ENCODE measurements at places on chromosomes 12 and 14.

DNA sequence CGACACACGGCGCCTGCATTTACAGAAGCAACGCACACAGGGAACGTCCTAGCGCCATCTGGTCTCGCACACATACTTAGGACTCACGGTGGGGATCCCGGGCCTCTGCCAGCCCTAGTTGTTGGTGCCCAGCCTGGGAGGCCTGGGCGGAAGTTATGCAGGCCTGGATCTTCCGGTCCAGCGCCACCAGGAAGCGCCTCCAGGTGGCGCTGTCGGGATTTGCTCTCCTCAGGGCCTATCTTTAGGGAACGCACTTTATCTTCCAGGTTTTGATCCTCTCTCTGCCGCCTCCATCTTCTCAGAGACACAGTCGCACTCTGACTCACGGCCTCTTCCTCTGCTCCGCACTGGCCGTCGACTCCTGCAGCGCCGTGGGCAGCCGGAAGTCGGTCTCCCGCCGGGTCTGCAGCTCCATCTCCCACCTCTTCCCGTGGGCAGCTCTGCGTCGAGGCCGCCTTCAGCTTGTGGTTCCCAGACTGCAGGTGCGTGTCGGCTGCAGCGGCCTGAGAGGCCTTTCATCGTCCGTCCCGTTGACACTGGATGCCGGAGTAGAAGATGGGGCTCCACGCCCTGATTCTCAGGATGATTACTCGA, 760.4 kb downstream of the TMEM121 start:
- no peak for DNase-seq

DNA sequence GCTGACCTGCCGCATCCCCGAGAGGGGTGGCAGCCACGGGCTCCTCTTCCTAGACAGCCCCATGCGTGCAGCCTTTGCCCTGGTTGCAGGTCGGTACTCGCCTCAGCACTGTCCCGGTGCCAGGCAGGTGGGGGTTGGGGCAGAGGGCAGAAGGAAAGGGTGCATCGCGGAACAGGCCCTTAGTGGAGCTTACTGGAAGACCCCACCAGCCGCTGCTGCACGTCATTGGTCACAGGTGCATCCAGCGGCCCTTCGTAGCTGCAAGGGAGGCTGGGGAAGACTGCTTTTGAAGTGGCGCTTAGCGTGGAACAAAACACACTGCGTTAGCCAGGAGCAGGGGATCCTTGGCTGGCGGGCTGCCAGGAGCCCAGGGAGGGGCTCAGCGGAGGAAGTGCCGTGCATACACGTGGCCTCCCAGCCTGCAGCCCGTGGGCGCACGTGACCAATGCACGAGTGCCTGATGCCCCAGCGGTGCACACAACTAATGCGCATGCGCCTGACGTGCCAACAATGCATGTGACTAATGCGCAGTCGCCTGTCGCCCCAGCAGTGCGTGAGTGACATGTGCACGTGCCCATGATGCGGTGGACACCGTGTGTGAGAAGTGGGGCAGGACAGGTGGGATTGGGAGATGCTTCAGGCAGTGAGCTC, 5.0 kb upstream of the EP400 start:
- no peak for DNase-seq

DNA sequence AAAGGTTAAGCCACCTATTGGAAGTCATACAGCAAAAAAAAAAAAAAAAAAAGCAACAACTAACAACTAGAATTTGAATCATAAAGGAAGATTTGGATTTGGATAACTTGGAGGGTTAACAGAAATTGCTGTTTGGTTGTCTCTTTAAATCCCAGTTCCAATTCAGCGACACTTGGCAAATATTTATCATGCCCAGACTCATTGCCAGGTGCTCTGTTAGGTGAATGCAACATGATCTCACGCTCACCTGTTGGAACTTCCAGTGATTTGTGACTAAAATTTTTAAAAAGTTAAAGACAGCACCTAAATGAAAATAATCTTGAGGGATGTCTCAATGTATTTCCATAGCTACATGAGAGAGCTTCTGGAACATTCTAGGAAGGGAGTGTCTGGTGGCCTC, 103.7 kb downstream of the TBX3 start:
- no peak for DNase-seq

DNA sequence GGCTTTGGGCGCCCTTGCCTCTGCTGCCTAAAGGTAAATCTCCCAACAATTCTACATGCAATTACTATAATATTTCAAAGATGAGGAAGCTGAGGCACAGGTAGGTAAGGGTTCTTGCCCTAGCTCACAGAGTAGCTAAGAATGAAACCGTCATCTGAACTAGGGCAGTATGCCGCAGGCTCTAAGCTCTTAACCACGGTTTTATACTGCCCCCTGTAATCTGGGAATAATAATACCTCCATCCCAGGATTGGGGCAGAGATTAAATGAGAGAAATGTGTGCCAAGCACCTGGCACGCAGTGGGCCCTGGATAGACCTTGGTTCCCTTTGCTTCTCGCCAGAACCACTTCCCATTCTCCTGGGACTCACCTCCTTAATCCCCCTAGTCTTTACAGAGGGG, 1.5 kb upstream of the HRK start:
- DNase-seq: no peak

DNA sequence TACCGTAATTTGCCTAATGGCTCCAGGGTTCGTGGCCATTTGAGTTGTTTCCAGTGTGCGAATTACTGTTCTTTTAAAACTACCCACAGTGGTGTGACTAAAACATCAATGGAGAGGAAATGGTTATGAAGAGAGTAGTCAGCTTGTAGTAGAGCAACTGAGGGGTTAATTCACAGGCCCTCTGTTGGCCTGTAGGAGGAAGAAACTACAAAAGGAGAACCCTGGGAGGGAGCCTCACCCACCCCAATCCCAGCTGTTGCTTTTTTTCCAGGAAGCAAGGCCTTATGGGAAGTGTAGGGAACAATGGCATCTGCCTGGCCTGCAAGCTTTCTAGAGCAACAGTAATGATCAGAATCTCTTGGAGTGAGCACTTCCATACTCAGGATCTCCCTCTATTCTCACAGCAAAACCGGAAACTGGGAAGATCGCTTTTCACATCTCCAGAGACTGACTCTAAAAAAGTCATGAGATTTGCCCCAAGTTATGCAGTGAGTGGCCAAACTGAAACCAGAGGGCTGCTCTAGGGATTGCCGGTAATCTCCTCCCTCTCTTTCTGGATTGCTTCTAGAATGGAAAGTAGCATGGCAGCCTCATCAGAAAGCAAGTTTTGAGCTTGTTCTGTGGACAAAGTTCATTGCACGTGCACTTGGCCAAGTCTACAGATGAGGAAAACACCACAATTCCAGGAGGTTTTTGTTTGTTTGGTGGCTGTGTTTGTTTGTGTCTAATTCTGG, 125.3 kb upstream of the PWP1 start:
- no peak for DNase-seq

DNA sequence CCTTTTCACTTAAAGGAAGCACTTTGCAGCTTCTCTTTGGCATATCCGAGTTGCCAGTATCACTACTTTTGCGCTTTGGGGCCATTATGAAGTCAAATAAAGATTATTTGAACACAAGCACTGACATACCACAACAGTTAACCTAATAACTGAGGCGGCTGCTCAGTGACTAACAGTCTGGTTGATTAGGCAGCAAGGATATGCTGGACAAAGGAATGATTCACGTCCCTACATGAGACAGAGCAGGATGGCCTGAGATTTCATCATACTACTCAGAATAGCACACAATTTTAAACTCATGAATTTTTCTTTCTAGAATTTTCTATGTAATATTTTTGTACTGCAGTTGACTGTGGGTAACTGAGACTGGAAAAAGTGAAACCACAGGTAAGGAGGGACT, 56.9 kb upstream of the E2F7 start:
- DNase-seq: no peak

DNA sequence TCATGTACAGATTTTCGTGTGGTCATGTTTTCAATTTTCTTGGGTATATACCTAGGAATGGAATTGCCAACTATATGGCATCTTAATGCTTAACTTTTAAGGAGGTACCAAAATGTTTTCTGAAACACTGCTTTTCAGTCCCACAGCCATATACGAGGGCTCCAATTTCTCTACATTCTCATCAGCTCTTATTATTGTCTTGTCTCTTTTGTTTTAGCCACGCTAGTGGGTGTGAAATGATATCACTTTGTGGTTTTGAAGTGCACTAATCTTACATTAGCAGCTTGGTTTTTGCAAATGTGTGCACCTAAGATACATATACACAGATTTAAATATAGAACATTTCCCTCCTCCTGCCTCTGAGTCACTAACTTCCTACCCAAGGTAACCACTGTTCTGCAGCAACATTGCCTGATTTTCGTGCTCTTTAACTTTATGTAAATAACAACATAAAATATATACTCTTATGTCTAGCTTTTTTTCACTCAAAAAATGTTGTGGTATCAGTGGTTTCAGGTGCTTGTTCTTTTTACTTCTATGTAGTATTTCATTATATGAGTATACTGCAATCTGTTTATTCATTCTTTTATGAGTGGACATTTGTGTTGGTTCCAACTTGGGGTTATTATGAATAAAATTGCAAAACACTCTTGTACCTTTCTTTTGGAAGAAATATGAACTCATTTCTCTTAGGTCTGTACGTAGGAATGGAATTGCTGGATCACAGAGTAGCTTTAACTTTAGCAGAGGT, 73.1 kb downstream of the ZFP36L1 start:
- DNase-seq: no peak

GRCh38 chr12:48422060-48422459, 50.3 kb upstream of the ANP32D start:
- DNase-seq: no peak

DNA sequence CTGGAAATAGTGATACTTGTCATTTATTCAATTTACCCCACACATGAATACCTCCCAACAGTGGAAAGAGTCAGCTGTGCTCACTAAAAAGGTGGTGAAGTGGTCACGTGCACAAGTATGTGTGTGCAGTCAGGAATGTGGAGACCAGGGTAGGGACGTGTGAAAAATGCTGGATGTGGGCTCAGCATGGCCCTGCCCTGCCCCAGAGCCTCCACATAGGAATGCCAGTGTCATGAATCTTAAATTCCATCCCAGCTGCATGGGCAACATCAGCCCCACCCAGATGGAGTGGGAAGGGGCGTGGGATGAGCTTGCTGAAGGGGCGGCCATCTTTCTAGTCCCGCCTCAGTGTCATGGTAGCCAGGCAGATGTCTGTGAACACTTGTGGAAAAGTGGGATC, 87.7 kb downstream of the C12orf75 start:
- DNase-seq: no peak

DNA sequence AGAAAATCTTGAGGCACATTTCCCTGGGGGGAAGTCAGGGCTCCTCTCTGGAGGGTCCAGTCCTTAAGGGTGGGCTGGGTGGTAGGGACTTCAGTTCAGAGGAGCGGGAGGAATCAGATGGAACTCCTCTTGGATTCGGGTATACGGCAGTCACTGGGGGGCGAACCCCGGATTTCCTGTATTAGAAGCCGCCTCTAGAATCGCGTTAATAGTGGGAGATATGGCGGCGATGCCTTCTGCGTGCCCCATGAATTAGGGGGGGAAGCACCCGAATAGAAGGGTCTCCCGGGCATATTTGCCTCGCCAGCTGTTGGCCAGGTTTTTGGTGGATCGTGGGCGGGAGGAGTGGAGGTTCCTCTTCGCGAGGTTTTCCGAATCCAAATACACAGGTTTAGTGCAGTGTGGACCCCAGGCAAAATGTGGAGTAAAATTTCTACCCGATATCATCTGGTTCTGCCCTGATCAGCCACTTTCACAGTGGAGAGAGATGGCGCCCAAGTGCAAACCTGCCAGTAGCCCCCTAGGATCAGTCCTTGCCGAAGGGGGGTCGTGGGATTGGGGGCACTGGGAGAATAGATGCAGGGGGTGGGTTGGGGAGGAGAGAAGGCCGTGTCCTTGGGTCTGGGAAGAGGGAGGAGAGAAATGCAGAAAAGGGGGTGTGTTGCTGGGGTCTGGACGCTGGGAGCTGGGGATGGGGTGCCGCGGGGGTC, 628 bp downstream of the MEG3 start:
- no peak for DNase-seq
